NCI-H2081 (cell line): ENCODE measurements at places on chromosomes 1 and 21.

GRCh38 chr1:179253286-179253972 lies 24.0 kb upstream of the ABL2 start:
- no peak for DNase-seq

- peak; percentile 48 for DNase-seq
Observed at GRCh38 chr21:21029164-21029563, 31.0 kb downstream of the NCAM2 start.

- DNase-seq: no peak
Observed at GRCh38 chr1:209241487-209241886, 342.0 kb upstream of the CAMK1G start.

DNA sequence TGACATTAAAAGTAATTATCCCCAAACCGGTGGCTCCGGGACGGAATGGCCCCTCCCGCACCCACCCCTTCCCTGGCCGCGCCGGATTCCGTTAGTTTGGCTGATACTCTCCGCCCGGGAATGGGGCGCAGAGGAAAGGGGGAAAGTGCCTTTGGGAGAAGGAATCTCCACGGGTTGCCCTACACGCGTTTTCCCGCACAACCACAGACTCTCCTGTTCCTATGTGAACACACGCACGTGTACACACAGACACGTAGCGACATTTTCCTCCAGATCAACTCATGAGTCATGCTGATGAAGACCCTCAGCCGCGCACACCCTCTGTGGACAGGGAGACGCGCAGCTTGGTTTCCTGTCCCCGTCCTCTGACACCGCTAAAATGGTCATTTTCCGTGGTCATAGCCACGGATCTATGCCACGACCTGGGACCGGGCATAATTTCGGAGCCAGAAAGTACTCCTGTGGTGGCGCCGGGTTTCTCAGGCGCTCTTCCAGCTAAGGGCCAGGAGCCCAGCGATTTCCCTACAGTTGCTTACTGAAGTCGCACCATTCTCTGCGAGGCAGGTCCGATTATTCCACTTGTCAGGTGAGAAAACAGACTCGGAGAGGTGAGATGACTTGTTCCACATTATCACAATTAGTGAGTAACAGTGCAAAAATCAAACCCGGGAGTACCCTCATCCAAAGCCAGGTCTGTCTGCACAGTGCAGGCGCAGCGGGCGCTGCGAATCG lies 4.0 kb upstream of the DMRTA2 start:
- no peak for DNase-seq

DNA sequence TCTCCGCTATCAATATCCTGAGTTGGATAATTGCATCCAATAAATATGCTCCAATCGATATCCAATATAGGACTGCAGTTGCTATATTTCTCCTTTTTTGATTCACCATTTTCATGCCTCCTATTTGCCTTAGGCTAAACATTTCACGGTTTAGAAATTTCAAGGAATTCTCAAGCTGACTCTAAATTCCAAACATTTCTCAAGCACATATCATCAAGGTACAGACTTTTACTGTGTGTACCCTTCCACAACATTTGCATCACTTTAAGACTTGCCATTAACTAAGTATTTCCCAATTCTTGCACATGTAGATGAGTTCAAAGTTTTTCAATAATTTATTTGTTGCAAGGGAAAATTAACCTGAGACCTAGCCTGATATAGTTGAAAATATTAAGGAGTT lies 795.2 kb upstream of the TMPRSS15 start:
- no peak for DNase-seq

- DNase-seq: no peak
Observed at GRCh38 chr1:41192456-41193178, 49.5 kb downstream of the SCMH1 start.

- no peak for DNase-seq
Observed at GRCh38 chr1:2290595-2291510, 62.7 kb downstream of the SKI start.
